A549 treated with AZD2906 at 1 μM for 4 hours (cell line): ENCODE measurements at places on chromosomes 1 and 21. TPM values are rescaled to one million over a fixed set of nuclear protein-coding genes. Genes with fewer than 3 reads are reported as not detected.

The ATAD3C gene
- not detected in 5 replicates for total RNA-seq

The RGS7 gene
- 0.02 to 0.03 TPM (median 0.02 TPM) in 3 of 5 replicates, not detected in the others for total RNA-seq

The NEK7 gene
- 11.1 to 16.9 TPM (median 14.9 TPM) in 5 replicates for total RNA-seq

The CD84 gene
- not detected in 5 replicates for total RNA-seq

The MAST2 gene
- 16.8 to 19.3 TPM (median 17.3 TPM) in 5 replicates for total RNA-seq

The RGS8 gene
- total RNA-seq: not detected in 5 replicates

The CYP4B1 gene
- 0.07 to 0.24 TPM (median 0.18 TPM) in 4 of 5 replicates, not detected in the other for total RNA-seq

The MLLT11 gene
- total RNA-seq: 12.0 to 14.2 TPM (median 13.9 TPM) in 5 replicates

The AMY1C gene
- not detected in 5 replicates for total RNA-seq

The SPRR4 gene
- not detected in 5 replicates for total RNA-seq
